T-helper 1 cell (primary cell): ENCODE measurements at places on chromosomes 3 and 15.

DNA sequence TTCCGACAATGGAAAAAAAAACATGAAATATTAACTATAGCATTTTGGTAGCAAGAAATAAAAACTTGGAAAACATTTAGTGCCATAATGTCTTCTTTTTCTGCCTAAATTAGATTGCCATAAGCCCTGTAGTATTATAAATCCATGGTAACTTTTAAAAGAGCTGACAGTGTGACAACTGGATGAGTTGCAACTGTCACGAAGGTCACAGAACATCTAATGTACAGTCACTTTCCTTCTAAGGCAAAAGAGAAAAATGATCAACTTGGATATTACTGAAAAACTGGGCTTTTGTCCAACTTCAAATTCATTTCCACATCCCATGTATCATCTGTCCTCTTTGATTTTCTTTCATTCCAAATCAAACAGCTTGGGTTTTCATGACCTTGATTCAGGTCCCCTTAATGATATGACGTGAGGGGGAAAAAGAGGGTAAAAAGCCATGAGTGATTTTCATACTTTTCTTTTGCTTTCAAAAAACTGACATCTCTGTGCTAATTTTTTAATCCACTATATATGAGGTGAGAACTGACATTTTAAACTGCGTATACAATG, 602 bp downstream of the CPB1 start:
- DNase-seq, result no peak

GRCh38 chr3:169228522-169228921, 435.0 kb downstream of the MECOM start:
- no peak for DNase-seq

GRCh38 chr3:115239717-115240116, 92.6 kb upstream of the ZBTB20 start:
- DNase-seq, result no peak

- no peak for DNase-seq
These were observed 121.0 kb downstream of the SSR3 start for GRCh38 chr3:156433910-156434309.

DNA sequence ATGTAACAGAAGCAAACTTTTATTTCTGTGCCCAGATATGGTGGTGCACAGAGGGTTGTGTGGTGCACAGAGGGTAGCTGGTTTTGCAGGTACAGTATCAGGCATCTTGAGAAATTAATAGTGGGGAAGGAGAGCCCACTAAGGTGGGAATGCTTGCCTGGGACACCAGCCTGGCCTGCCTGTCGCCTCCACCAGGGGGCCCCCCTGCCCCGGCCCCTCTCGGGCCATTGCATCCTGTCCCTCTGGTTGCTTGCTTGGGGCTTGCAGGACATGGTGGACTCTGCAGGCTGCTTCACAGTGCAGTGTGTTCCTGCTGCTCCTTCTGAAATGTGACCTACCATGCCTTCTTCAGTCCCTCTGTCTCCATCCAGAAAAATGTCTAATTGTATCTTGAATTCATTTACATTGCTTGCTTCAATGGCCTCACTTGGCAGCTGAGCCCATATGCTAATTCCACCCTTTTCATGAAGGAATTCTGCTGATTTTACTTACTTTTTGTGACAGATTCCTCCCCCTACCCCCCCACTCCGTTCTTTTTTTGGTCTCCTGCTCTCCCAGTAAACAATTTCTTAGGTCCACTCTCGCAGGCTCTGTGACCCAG, 73.6 kb downstream of the EEFSEC start:
- DNase-seq, result peak; percentile 11

- DNase-seq, result no peak
These were observed 462.8 kb upstream of the CBLB start for GRCh38 chr3:106331636-106332035.

GRCh38 chr3:136390574-136390973, 140.4 kb downstream of the PCCB start:
- DNase-seq, result no peak

DNA sequence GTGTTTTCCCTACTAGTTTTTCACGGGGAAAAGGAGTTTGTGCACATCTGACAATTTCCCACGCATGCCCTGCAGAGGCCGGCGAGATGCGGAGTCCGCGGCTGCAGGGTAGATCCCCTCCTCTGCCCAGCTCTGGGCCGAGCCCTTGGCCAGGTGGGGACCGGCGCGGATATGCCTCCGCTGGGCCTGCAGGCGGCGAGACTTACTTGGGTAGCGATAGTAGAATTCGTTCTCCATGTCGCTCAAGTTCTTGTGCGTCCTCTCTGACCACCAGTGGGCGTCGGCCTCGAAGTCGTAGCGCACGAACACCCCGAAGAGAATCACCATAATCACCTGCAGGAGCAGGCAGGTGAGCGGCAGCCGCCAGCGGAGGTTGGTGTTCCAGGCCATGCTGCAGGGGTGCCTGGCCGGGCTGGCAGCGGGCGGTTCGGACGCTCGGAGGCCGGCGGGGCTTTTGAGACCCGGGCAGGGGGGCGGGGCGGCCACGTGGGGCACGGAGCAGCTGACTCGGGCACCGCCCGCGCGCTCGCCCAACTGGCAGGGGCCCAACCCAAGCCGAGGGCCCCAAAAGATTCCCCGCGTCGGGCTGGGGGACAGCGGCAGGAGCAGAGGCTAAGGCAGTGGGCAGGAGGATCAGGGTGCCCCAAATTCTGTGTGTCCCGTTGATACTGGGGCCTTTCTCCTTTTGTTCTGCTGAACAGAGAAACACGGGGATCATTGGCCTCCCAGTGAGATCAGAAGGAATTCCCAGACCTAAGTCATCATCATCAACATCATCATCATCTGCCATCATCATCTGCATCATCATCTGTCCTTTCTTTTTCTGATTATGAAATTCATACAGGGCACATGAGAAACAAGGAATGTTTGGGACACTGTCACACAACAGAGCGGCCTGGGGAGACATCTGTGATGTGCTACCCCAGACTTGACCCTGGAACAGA, at the start of gene RHCG:
RHCG (minus strand) TSS at position 429 of the 944 bp plus-strand sequence; CDS start at position 390, 39 bp downstream.
- no peak for DNase-seq

DNA sequence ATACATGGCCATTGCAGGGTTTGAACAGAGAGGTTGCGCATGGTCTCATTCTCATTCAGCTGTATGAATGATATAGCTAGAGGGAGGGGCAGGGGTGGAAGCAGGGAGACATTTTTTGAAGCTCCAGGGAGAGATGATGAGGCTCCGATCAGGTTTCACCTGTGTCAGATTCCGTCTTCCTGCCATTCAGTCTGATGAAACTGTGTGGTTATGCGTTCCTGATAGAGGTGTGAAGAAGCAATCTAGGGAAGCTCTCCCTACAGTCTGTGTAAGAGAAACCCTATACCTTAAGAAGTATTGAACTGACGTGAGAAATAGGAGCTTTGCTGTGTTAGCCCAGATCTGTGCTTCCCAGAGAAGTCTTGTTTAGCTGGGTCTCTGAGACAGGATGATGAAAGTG, 171.9 kb upstream of the NDN start:
- DNase-seq, result no peak

DNA sequence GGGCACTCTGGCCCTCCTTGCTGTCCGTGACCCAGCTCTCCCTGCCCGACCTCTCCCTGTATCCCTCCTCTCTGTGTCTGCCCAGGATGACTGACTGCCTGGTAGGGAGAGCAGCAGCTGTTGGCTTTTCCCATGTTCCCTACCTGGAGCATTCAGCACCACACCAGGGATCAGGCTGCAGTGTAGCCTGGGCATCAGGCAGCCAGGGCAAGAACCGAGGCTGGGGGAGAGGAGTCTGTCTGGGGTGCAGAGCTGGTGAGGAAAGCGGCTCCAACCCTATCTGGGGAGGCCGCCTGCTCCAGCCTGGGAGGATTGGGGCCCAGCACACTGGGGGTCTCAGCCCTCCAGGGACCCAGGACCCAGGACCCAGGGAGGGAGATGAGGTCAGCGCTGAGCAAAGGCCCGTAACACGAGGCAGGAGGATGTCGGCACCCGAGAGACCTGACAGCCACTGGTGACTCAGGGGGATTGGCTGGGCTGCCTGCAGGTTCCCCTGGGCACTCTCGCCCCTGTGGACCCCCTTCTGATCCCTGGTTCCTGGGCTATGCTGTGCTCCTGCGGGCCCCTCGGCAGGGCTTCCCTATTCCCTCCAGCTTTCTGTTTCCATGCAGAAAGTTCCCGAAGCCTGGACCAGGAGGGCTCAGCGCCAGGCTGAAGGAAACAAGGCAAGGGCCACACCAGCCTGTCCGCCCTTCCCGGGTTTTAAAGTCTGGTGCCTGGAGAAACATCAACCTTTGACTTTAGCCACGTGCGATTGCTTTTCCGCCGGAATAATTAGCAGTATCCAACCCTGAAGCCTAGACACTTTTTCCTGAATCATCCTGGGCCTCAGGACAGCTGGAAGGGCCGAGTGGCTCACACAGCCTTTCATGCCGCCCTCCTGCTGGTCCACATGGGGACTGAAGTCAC, 128.2 kb upstream of the MEF2A start:
- no peak for DNase-seq

GRCh38 chr3:163261056-163261455, 1764.4 kb downstream of the OTOL1 start:
- no peak for DNase-seq

DNA sequence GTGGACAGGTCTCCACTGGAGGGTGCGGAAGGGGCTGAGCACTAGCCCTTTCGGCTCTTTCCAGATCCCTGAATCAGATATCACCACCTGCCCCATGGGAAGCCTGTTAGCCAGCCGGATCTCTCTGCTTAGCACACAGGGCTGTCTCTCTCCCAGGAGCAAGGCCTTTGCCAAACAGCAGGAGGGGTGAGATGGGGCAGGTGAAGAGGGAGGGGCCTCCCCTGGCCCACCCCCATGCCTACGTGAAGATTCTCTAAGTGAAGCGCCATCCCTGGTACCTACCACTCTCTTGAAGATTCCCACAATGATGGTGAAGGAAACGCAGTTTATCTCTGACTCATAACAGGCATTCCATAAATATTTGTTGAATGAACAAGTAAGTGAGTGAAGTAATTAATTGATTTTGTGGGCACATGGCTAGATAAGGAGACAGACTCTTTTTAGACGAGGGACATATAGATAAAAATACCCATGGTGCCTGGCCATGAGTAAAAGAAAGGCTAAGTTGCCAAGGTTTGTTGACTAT, 19.6 kb upstream of the HCN4 start:
- no peak for DNase-seq

- no peak for DNase-seq
These were observed 160.1 kb downstream of the FBLN2 start for GRCh38 chr3:13708871-13709595.

- DNase-seq, result no peak
These were observed 55.4 kb downstream of the ASTE1 start for GRCh38 chr3:130971208-130971607.

- DNase-seq, result no peak
These were observed 73.8 kb upstream of the ZBED2 start for GRCh38 chr3:111668888-111669488.

GRCh38 chr15:65355173-65355987, 22.4 kb downstream of the IGDCC3 start:
- no peak for DNase-seq

GRCh38 chr3:120506076-120506827, 55.5 kb upstream of the FSTL1 start:
- no peak for DNase-seq

DNA sequence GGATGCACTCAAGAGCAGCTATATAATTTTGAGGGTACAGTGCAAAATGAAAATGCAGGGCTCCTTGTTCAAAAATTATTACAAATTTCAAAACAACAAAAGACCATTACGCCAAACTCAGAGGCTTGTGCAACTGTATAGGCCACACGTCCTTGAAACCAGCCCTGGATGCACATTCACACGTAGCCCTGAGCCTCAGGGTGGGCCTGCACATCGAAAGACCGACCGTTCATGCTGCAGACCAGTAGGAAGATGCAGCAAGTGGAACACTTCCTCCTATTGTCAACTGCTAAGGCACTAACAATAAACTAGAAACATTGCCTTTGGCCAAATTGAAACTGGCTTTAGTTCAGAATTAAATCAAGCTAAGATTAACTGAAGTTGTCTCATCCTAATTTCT, 174.7 kb downstream of the SHOX2 start:
- no peak for DNase-seq

DNA sequence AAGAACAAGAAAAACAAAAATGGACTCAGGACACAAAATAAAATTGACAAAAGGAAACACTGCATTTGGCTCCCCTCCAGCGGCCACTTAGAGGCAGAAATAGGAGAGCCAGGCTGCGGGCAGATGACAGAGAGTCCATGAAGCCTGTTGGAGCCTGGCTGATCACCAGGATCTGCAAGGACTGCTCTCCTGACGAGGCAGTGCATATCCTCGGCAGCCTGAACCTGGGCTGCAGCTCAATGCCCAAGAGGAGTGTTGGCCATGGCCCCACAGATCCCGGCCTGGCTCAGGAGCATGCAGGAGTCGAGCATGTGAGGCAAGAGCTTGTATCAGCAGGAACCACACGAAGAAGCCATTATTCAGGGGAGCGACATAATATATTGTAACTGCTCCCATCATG, 199.8 kb downstream of the STT3B start:
- no peak for DNase-seq
